Dermis blood vessel endothelial cell (primary cell): ENCODE measurements at places on chromosomes 7 and 10.

- DNase-seq, result no peak
Observed at GRCh38 chr10:14906765-14907164, 28.1 kb downstream of the SUV39H2 start.

DNA sequence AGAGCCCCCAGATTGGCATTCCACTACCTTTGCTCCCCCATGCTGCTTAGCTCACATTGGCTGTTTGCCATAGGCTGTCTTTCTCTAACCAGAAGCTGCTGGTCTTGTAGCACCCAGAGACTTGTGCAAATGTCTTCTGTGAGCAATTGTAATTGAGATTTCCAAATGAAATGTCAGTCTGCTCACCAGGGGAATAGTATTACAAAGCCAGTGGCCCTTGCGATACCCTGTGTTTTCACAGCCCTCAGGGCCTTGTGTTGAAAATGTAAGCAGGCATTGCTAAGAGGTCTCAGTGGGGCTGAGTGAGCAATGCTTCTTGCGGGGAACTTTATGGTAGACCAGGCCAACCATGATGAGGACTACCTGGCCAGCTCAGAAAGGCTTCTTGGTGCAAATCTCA lies 746.5 kb downstream of the LRMDA start:
- DNase-seq, result no peak

- no peak for DNase-seq
Observed at GRCh38 chr7:116843378-116843777, 19.0 kb upstream of the CAPZA2 start.

DNA sequence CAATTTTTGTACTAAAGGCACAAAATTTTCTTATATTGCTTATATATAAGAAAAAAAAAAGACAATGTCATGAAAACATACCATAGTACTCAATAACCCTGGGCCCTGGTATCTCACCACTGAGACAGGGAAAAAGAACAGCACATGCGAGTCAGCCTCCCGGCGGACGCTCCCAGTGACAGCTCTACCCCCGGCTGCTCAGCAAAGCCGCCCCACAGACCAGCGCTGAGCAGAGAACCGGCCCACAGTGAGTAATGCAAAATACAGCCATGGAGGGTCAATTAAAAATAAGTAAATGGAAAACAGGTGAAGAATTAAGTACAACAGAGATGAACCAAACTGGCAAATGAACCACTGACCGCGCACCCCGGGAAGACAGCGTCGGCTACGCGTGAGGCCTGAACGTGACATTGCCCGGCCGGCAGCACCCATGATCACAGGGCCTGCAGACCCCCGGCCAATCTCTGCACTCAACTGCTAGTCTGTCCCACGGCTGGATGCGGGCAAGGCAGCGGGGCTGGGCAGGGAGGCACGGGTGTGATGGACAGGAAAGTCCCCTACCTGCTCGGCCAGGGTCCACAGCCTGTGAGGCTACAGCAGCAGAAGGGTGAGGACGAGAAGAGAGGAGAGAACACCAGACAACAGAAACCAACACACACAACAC lies 175.9 kb downstream of the ZMYND11 start:
- DNase-seq, result no peak

GRCh38 chr10:100612601-100613595 lies 77.2 kb downstream of the HIF1AN start:
- DNase-seq, result no peak

DNA sequence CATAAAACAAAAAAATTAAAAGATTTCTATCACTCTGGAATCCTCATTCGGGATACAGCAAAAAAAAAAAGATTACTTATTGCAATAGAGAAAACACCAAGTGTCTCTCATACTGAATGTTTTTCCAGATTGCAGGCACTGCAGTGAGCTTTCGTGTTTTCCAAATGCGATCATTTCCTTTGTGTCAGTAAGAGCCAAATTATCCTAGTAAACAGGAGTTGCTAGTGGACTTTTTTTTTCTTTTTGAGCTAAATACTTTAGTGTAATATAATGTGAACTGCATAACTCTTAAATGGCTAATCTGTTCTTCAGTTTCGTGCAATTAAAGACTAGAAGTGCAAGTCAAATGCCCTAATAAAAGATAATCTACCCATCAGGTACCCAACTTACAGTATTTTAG lies 44.4 kb upstream of the TOMM7 start:
- DNase-seq, result peak; percentile 85

GRCh38 chr7:72035266-72035665 lies 376.9 kb downstream of the CALN1 start:
- DNase-seq, result no peak

DNA sequence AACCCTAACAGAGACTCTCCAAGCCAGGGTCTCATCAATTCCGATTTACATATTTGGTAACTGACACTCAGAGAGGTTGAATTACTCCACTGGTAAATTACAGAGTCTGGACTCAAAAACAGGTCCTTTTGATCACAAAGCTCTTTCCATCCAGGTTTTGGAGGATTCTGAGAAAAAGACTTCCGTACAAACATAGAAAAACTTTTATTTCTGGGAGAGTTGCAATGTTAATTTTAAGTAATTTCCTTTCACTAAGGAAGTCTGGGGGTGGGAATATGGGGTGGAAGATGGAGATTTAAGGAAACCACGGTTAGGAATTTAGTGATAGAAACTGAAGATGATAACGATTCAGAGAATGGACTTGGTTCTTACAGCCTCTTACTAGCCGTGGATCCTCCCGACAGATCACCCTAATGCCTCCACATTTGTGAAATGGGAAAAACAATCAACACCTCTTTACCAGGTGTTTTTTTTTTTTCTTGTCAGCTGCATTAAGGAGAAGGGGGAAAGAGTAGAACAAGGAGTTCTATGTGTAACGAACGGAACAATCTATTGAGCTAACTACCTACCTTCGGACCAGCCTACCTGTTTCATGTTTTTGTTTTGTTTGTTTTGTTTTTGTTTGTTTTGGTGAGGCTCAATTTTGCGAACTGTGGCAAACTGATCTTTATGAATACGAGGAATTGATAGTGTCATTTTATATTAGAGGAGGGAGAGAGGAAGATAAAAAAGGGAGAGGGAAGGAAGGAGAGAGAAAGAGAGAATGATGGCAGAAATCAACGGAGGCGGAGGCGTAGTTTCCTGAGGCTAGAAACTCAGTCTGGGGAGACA lies 1.7 kb upstream of the RBM20 start:
- DNase-seq, result no peak

DNA sequence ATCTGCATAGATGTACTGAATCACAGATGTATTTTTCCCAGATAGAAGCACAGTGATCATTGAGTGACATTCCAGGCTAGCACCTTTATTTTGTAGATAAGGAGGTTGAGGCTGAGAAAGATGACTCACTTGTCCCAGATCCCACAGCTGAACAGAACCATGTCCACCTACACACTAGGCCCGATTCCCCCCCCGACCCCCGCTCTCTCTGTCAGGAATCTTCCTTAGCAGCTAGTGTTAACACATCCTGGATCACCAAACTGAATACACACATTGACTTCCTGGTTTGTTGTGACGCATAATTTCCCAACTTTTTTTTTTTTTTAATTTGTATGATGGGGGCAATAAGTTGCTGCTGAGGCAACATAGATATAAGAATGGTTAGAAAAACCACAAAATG lies 5.2 kb downstream of the SFMBT2 start:
- peak; percentile 75 for DNase-seq

GRCh38 chr7:97174303-97174702 lies 56.8 kb downstream of the SDHAF3 start:
- DNase-seq, result peak; percentile 13

GRCh38 chr10:94076325-94076841 lies 82.7 kb downstream of the PLCE1 start:
- no peak for DNase-seq

DNA sequence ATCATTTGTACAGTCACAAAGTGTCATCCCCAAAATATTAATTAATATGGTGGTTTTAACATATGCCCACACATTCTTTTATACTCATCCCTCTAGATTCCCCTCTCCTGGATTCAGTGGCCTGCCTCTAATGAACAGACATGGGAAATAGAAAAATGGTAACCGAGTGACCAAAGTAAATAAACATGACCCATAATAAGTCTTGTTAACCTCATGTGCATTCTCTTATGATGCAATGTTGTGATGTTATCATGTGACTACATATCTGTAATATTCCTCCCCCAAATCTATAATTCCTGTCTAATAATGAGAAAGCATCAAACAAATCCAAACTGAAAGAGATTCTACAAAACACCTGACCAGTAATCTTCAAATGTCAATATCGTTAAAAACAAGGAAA lies 164.5 kb upstream of the PRSS1 start:
- peak; percentile 20 for DNase-seq

DNA sequence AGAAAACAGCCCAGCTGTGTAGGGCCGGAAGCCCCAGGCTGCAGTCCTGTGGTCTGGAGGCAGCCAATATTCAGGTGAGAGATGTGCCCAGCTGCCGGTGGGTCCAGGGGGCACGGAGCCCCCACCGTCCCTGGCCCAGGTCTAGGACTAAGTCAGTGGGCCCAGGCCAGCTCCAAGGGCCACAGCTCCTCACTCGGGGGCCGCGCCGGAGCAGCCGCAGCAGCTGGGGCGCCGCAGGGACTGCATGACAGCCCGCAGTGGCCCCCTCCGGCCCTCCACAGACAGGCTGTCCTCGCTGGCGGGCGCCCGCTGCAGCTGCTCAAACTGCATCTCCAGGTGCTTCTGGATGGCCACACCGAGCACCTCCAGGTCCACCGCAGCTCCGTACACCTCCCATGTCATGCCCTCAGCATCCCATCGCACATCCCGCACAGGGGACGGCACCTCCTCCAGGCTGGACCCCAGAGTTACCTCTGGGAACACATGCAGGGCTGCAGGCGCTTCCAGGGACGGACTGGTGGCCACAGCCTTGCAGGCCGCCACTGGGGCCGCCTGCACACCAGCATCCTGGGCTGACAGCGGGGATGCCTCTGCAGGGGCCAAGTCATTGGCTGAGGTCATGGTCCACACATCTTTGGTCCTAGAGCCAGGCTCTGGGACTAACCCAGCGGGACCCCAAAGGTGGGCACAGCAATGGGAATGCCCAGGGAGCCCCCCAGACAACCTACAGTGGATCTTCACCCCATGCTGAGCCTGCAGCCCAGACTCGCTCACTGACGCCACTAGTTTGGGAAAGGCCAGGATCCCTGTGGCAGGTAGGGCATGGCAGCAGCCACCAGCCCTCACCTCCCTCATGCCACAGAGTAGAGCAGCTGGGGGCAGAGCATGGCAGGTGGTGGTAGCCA lies 7.0 kb downstream of the GPRIN2 start:
- DNase-seq, result no peak

DNA sequence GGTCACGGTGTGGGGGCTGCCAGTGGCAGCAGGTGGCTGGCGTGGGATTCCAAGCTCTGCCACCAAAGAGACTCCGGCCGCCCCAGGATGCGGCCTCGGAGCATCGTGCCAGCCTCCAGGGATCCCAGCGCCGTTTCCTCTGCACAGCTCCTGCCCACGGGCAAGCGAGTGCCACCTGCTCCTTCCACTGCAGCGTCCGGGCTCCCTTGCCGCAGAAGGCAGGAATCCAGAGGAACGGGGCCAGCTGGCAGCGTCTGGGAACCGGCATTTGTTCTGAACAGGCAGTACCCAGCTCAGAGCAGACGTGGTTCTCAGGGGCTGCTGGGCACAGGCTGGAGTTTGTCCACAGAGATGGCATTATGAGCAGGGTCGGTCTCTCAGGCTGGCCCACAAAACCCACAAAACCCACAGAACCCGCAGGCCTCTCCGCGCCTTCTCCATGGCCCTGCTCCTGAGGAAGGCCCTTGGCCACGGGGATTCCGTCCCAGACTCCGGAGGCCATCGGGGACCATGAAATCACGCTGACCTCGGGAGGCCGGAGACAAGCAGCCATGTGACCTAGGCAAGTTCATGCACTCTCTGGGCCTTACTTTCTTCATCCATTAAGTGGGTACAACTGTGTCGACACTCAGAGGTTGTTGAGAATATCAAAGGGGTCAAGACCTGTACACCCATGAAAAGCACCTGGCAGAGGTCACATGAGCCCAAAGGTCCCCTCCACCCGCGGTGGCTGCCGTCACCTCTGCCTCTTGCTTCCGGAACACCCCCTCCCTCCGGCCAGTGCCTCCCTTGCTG lies 72.1 kb upstream of the TNRC18 start:
- DNase-seq, result no peak
